ENCODE measurements at places on chromosomes 11 and 22.

- no peak for DNase-seq
These were observed 27.5 kb upstream of the HTATIP2 start for GRCh38 chr11:20336056-20336455.

DNA sequence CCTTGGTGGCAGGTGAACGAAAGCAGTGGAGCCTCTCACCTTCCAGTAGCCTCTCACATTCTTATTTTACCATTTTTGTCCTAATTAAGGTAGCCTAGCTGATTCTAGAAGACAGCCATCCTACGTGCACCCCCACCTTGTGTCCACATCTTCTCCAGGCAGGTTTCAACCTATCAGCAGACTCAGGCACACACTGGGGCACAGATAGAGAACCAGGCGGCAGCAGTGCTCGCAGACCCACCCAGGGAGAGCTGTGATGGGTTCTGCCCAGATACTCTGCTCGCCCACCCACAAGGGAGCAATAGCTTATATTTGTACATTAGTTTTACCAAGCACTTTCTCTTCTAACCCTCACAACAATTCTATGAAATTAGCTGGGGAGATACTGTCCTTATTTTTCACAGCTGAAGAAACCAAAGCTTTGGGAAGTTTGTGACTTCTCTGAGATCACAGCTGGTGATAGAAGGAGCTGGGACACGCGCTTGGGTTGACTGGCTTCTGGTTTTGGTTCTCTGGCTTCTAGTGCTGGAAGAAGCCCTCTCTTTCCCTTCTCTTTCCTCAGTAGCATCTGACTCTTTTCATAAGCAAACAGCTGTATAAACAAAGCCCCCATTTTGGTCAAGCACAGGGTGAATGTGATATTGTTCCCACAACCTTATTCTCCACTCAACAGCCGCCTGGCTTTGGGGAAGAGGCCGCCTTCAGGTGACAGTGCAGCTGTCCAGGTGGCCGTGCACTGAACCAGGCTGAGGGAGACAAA is 36.9 kb downstream of the PPP2R1B start:
- no peak for DNase-seq

GRCh38 chr11:14248580-14248981 is 110.4 kb downstream of the RRAS2 start:
- peak; percentile 37 for DNase-seq

- peak; percentile 29 for DNase-seq
These were observed 25.8 kb upstream of the SLC22A12 start for GRCh38 chr11:64564947-64565889.

DNA sequence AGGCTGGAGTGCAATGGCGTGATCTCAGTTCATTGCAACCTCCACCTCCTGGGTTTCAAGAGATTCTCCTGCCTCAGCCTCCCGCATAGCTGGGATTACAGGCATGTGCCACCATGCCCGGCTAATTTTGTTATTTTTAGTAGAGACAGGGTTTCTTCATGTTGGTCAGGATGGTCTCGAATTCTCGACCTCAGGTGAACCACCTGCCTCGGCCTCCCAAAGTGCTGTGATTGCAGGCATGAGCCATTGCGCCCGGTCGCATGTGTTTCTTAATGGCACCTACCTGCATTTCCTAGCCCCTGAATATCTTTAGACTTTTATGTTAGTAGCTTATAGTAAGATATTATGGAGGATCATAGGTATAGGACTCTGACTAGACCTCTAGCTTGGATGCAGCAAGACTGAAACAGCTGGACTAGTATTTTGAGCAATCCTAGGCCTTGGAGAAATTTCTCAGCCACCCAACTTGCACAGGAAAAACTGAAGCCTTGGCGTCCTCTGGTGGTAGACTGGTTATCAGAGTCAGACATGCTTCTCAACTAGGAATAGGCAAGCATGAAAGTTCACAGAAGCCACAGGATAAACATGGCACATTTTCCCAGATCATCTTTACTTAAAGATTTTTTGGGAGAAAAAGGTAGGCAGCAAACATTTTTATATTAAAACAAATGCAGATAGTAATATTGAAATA is 22.7 kb upstream of the C1QTNF4 start:
- DNase-seq: no peak

GRCh38 chr11:95148406-95148805 is 58.8 kb downstream of the ENDOD1 start:
- no peak for DNase-seq

GRCh38 chr11:106077609-106078455 is at the start of gene AASDHPPT:
Gene AASDHPPT, plus strand, starts transcription at chr11:106077662. Its CDS starts 49 bp downstream, at chr11:106077711.
- no peak for DNase-seq

GRCh38 chr22:37633089-37633624 is 6.3 kb upstream of the SH3BP1 start:
- DNase-seq: no peak

GRCh38 chr11:125569915-125570621 is 791 bp downstream of the EI24 start:
- DNase-seq: no peak

- DNase-seq: no peak
These were observed 254.2 kb downstream of the TENM4 start for GRCh38 chr11:79186669-79187068.

DNA sequence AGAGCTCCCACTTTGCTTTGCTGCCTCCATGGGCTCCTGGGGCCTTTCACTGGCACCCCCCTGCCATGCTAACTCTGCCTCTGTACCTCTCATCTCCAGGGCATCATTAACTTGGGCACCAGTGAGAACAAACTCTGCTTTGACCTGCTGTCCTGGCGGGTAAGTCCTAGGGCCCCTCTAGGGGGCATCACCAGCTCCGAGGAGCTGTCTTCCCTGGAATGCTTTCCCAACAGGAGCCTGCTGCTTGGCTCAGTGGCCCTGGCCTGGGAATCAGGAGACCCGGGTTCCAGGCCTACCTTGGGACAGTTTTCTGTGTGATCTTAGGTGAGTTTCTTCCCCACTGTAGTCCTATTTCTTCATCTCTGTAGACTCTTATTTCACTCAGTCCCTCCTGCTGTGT is 5.1 kb downstream of the ACCS start:
- no peak for DNase-seq

- peak; percentile 21 for DNase-seq
These were observed 13.2 kb downstream of the EMID1 start for GRCh38 chr22:29218758-29219408.

GRCh38 chr11:32893343-32894148 is 935 bp downstream of the QSER1 start:
- DNase-seq: peak; percentile 67

- DNase-seq: no peak
These were observed 39.2 kb downstream of the ARFGAP2 start for GRCh38 chr11:47137476-47137875.
